ENCODE measurements at places on chromosomes 7 and 10. TPM values are rescaled to one million over a fixed set of nuclear protein-coding genes. Genes with fewer than 3 reads are reported as not detected.

- no peak for DNase-seq
These were observed 14.8 kb downstream of the PTPRE start for GRCh38 chr10:127921753-127922145.

- DNase-seq: no peak
These were observed 6.5 kb upstream of the SHH start for GRCh38 chr7:155818820-155819168.

DNA sequence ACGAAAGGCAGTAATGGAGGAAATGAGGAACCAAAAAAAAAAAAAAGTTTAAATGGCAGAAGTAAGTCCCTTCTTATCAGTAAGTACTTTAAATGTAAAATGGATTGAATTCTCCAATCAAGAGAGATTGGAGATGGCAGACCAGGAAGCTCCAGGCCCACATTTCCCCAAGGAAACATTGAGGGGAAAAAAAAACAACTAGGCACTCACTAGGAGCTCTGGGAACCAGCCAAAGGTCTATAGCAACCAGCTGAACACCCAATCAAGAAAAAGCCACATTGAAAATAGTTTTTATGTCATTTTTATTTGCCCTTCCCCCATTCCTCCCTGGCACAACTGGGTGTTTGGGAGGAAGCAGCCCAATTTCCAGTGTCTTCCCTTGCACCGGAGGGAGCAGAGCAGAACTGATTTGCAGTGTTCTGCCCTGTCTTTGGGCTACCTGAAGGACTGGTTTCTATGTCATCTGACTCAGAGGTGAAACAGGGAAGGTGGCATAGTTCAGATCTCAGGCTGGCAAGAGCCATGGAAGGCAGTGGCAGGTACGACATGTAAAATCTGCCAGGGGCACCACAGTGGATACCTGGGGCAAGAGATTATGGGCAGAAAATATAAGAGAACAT is 121.9 kb downstream of the SMURF1 start:
- no peak for DNase-seq

- DNase-seq: peak; percentile 13
These were observed 111.9 kb upstream of the RHEB start for GRCh38 chr7:151631570-151631952.

GRCh38 chr7:88396295-88396947 is 89.7 kb upstream of the STEAP4 start:
- DNase-seq: no peak

GRCh38 chr7:130290745-130291144 is 2.2 kb upstream of the CPA4 start:
- DNase-seq: no peak

DNA sequence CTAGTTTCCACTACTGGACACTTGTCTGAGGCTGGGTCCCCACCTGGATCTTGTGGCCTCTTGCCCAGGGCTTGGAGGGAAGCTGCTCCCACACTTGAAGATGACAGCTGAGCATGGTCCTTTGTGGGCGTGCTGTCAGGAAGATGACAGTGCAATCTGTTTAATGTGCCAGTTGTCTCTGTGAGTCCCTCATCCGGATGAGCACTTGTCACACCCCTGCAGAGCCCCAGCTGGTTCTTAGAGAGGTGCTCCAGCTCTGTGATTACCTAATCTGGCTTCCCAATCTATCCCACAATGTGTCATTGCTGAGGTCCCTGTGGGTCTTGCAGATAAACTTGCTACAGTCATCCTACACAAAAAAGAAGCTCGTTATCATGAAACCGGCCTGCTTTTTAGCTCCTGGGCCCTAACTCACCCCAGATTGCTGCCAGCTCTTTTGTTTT is 34.8 kb upstream of the CCSER2 start:
- DNase-seq: no peak

GRCh38 chr10:108905821-108906220 is 1017.5 kb downstream of the XPNPEP1 start:
- DNase-seq: no peak

DNA sequence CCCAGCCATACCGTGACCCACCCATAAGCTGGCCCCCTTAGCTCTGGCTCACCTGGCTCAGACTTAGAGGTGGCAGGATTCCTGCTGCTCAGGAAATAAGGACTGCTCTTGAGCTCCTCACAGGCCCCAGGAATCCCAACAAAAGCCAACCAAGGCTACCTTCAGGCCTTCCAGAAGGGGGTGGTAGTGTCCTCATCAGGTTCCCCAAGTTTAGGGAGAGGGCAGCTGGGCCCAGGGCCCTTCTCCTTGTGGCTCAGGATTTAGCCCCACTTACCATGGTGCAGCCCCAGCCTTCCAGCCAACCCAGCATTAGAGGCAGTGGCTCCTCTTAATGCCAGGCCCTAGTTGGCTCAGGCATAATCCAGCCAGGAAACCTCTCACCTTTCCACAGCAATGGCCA is 23.5 kb downstream of the NPFFR1 start:
- no peak for DNase-seq

- no peak for DNase-seq
These were observed 15.1 kb downstream of the STEAP4 start for GRCh38 chr7:88291398-88292173.

GRCh38 chr10:4315551-4315950 is 510.5 kb upstream of the AKR1E2 start:
- no peak for DNase-seq

DNA sequence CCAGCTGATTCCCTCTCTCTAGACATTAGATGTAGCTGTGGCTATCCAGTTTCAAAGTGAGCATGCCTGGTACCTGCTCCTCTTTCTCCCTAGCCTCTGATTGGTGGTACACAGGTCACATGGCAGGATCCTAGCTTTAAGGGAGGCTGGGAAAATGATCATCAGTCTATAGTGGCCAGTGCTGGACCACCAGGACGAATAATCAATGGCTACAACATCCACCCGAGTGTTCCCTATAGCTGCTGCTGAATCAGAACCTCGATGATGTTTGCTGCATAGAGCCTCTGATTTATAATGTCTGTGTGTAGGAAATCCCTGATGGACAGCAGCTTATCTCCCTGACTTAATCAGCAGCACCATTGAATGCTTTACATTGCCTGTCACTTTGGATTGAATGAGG is 28.9 kb upstream of the LMTK2 start:
- DNase-seq: no peak

DNA sequence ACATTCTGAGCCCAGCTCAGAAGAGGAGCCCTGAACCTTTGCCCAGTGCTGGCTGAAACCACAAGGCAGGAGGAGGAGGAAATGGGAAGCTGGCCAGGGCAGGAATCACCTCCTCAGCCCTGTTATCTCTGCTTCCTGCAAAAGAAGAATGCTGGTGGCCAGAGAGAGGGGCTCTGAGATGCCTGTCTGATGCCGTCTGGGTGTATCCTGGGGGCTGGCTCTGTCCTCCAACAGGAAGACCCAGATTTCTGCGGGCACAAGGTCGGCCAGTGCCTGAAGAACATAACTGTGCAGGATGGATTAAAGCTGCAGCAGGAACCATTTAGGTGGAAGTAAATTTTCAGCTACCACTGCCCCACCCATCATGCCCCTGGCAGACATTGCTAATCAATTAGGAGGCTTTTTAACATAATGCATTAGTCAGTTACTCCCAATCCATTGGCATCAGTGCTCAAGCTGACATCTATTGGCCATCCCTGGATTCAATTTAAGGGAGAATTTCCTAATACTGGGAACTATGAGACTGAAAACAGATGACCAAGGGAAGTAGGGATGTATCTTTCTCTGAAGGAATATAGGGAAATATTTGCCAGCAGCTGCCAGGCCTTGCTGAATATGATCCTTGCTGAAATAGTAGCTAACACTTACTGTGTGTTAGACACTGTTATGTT is 67.7 kb downstream of the COL13A1 start:
- no peak for DNase-seq

GRCh38 chr7:98771519-98771918 is 98.3 kb downstream of the TMEM130 start:
- no peak for DNase-seq

GRCh38 chr7:85156661-85157208 is 30.1 kb downstream of the SEMA3D start:
- DNase-seq: no peak

DNA sequence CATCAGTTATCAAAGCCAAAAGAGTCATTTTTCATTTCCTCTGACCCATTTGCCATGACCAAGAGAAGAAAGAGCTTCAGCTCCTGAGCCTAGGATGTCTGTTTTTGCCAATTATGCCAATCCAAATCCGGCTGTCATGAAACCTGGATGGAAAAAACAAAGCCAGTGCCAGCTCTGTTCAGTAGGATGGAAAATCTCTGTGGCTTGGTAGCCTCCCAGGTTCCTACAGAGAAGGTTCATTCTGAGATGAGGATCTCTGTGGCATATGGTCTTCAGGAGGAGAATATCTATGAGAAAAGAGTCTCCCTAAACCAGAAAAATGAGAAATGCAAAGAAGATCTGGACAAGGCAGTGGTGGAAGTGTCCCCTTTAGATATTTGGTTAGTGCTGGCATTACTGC is 475.4 kb downstream of the CNTNAP2 start:
- DNase-seq: no peak

- no peak for DNase-seq
These were observed 101.1 kb upstream of the ZNF438 start for GRCh38 chr10:31132681-31133244.

DNA sequence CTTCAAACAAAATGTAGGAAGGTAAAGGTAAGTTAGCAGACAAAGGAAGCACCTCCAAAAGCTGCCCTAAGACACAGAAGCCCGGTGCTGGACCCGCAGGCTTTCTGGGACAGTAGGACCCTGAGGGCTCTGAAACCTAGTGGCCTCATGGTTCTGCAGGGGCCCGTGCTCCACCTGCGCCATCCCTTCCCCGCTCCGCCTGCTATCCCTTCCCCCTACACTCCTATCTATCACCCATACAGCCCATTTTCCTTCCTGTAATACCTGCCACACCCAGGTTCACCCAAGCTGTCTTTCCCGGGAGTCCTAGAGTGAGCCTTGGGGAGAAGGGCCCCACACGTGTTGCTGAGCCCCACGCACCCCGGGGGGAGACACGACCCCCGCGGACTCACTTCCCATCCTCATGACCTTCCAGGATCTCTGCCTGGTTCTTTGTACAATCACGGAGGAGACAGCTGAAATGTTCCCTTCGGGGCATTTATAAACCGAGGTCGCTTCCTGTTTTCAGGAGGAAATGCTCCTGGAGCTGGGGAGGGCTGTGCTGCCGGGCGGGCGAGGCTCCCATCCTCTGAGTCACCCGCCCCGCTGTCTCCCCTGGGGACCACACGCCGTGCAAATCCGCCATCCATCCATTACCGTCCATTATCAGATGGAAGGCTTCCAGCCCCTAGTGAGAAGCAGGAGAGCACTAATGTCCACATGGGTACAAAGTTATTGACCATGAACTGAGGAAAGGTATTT is 251.7 kb upstream of the PITRM1 start:
- no peak for DNase-seq

GRCh38 chr10:7826971-7827370 is 8.7 kb downstream of the TAF3 start:
- no peak for DNase-seq

GRCh38 chr10:64080071-64080470 is 558.9 kb downstream of the REEP3 start:
- no peak for DNase-seq

DNA sequence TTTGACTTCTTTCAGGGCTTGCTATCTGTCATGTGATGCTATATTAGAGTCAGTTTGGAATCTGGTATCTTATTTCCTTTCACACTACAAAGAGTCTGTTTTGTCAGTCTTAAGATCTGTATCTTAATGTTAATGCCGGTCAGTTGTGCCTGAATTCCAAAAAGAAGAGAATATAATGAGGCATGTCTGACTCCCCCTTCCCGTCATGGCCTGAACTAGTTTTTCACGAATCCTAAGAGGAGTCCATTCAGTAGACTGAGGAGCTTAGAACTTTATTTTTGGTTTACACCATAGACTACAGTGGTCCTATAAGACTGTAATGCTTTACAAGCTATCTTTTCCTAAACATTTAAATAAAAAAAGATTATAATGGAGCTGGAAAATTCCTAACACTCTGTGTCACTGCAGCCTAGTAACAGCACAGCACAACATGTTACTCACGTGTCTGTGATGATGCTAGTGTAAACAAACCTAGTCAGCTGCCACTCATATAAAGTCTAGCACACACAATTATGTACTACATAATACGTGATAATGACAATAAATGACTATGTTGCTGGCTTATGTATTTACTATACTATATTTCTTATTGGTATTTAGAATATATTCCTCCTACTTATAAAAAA is 50.6 kb downstream of the VPS41 start:
- DNase-seq: no peak

DNA sequence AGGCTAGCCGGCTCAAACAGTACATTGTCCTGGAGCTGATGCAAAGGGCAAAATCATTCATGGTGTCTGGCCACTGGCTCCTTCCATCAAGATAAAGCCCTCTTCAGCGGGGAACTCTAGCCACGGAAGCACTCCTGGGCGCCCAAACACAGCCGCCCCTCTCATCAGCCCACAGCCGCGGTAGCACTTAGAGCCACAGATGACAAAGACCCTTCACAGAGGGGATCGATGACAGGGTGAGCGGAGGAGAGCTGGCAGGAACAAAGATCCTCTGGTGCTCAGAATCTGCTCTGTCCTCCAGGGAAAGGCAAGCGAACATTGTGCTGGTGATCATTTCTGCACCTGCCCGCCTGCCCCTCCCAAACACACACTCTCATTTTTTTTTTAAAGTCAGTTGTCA is 222.2 kb upstream of the NRP1 start:
- no peak for DNase-seq

The NEUROG3 gene
- total RNA-seq: not detected

The TAS2R5 gene
- 1.3 TPM for total RNA-seq

The GPR26 gene
- not detected for total RNA-seq

The GATA3 gene
- 48.9 TPM for total RNA-seq

The FAM131B gene
- total RNA-seq: 2.8 TPM

The CYP2W1 gene
- not detected for total RNA-seq

The PTPN20 gene
- 1.3 TPM for total RNA-seq

The OR2A42 gene
- not detected for total RNA-seq

The ACSL5 gene
- total RNA-seq: 53.7 TPM

The HOXA2 gene
- not detected for total RNA-seq

The ACHE gene
- total RNA-seq: 0.20 TPM

Data from CD8-positive, alpha-beta memory T cell (primary cell).